Astrocyte (in vitro differentiated cells and primary cell): ENCODE measurements at places on chromosomes 3 and 15.

- DNase-seq = no peak
Measured at GRCh38 chr15:69748576-69749185, 296.1 kb downstream of the RPLP1 start.

- no peak for DNase-seq
Measured at GRCh38 chr3:122365073-122365472, 18.0 kb downstream of the MIX23 start.

DNA sequence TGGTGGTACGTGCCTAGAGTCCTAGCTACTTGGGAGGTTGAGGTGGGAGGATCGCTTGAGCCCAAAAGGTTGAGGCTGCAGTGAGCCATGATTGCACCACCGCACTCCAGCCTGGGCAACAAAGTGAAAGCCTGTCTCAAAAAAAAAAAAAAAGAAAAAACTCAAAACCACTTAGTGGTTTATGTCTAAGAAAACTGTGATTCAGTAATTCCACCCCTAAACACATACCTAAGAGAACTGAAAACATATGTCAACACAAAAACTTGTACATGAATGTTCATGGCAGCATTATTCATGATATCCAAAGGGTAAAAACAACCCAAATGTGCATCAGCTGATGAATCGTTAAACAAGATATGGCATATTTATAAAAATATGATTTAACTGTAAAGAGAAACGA is 14.3 kb downstream of the SPG21 start:
- peak; percentile 25 for DNase-seq

- no peak for DNase-seq
Measured at GRCh38 chr15:58451826-58452225, 20.0 kb downstream of the LIPC start.

- DNase-seq = no peak
Measured at GRCh38 chr3:179828738-179829137, 175.9 kb downstream of the USP13 start.

DNA sequence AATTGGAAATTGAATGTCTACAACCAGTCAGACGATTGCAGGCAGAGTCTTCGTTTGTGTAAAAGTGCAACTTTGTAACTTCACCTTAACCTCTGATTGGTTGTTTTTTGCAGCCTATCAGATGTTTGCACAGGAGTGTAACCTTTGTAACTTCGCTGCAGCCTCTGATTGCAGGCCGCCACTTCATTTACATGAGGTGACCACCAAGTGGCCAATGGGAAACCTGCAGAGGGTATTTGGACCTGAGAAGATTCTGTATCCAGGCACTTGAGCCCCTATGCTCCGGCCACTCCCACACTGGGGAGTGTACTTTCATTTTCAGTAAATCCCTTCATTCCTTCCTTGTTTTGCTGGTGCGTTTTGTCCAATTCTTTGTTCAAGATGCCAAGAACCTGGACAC is 68.1 kb upstream of the PFN2 start:
- DNase-seq = no peak

- DNase-seq = peak; percentile 97
Measured at GRCh38 chr15:39944726-39945125, 10.8 kb downstream of the EIF2AK4 start.

GRCh38 chr3:151468284-151468917 is 7.5 kb upstream of the IGSF10 start:
- peak; percentile 18 for DNase-seq

- peak; percentile 68 for DNase-seq
Measured at GRCh38 chr3:15795651-15796308, 2.0 kb downstream of the ANKRD28 start.

DNA sequence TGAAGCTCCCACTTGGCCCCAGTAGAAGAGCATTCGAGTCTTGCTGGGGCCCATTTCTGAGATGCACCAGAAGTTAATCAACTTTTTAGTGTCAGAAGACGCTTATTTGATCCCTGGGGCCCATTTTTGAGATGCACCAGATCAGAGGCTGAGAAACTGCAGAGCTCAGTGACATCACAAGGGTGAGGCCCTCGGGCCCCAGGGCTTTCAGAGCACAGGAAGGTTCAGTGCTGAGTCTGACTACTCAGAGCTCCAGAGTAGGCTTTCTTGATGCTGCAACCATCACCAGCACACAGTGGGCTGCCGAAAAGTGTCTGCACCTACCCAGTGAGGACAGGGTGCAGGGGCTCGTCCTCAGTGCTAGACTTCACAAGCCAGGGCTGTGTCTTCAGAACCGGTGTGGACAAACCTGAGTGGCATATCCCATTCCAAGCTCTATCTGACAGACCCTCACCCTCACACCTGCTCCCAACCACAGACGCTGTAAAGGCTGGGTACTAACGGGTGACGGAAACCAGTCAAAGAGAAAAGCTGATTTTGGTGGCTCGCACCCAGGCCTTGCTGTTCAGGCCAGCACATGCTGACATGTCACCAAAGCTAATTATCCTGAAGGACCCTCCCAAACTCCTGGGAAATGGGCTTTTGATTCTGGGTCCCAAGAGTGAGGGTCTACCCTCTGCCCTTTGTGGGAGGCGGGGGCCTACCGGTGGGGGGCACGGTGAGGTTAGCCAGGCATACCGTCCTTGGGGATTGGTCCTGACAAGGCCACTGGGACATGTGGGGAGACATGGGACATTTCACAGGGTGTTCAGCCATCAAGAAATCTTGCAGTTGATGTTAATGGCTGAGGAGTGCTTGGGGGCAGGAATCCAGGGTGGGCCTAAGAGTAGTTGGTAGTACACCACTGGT is 83.0 kb downstream of the PDCD6IP start:
- DNase-seq = no peak

DNA sequence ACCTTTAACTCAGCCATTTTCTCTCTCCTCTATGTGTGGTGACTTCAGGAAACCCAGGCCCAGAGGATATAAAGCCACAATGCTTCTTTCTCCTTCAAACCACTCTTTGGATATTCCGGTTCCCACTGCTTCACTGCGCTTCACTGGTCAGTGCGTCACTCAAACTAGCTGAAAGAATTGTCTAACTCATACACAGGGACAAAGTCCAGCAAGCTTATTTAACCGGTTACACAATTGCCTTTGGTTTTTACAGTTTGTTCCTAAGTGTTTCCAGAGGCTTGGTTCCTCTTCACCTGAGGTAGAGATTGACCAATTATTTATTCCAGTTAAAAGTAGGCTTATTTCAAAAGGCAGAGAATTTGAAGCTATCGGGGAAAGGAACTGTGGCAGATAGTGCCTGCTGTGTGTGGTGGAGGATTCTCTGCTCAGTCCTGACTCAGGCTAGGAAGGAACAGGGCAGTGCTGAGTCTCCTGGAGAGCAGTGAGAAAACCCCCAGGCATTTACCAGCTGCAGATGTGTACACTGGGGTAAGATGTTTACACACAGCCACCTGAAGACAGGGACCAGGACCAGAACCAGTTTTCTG is at the start of gene HGD:
Gene HGD, minus strand, starts transcription at position 145 of the 587 bp plus-strand sequence. Its CDS starts 128 bp downstream, at position 17.
- DNase-seq = no peak

DNA sequence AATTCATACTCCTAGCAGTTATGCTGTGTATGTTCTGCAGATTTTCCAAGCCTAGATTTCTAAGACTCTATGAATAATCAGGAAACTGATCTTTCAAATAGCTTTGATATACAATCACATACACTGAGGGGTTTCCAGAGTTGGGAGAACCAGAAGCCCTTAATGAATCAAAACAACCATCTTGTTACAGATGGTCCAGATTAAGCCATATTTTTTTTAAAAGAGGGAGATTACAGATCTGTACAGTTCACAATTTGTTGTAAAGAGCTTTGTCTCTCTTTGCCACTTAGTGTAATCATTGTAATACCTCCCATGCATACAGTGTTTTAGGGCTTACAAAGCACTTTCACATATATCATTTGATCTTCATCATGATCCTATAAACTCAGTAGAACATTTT is 47.7 kb downstream of the CADPS start:
- DNase-seq = no peak

DNA sequence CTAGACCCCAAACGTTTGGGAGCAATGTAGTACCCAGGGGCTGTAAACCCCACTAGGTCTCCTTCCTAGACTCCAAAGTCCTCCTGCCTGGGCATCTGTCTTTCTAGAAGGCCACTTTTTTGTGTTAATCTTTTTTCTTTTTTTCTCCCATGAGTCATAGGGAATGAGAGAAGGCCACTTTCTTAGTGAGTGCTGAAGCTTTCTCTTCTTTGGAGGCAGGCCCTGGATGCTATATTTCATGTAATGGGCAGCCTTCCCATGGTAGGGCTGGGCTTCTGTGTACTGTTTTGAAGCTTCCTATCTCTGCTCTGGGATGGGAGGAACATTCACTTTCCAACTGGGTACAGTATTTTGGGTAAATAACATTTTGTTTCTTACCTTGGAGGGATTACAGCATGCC is 15.2 kb upstream of the RTP2 start:
- DNase-seq = peak; percentile 13

GRCh38 chr15:30928076-30928475 is 24.4 kb downstream of the FAN1 start:
- DNase-seq = no peak

GRCh38 chr3:34881026-34881425 is 758.3 kb upstream of the ARPP21 start:
- peak; percentile 0 for DNase-seq

DNA sequence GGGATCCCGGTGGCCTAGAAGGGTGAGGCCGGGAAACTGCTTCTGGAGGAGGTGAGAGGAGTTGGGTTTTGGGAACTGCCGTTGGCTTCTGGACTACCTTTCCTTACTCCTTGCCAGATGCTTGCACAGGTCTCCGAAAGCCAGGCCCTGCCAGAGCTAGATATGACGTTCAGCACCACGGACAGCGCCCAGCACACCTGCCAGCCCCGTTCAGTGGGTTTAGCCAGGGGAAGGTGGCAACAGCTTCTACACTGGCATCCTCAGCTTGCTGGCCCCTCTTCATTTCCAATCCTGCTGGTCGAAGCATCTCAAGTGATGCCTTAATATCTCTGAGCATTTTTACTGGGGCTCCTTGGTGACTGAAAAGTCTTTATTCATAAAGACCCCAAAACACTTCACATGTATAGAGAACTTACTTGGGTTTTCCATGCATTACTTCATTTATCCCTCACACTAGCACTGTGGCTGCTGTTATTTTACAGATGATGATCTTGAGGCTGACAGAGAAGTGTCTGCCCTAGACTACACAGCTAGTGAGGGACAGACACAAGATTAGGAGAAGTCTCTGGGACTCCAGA is 21.9 kb downstream of the HCN4 start:
- peak; percentile 22 for DNase-seq

- peak; percentile 74 for DNase-seq
Measured at GRCh38 chr3:130748981-130749380, 2.4 kb upstream of the PIK3R4 start.

DNA sequence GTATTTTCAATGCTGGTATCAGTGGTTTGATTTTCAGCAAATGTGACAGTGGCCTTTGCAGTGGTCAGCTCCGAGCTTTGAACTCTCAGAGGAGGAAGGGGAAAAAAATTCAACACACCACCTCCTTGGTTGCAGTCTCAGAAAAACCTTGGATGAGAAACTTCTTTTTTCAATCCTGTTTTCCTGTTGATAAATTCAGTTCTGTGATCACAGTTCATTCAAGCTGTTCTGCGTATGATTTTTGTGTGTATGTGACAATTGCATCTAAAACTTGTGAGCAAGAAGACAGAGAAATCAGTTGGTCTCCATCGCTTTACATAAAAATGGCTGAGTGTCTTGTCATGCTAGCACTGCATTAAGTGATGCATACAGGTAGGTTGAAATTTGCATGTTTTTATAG is 19.2 kb downstream of the ZBTB38 start:
- DNase-seq = no peak

DNA sequence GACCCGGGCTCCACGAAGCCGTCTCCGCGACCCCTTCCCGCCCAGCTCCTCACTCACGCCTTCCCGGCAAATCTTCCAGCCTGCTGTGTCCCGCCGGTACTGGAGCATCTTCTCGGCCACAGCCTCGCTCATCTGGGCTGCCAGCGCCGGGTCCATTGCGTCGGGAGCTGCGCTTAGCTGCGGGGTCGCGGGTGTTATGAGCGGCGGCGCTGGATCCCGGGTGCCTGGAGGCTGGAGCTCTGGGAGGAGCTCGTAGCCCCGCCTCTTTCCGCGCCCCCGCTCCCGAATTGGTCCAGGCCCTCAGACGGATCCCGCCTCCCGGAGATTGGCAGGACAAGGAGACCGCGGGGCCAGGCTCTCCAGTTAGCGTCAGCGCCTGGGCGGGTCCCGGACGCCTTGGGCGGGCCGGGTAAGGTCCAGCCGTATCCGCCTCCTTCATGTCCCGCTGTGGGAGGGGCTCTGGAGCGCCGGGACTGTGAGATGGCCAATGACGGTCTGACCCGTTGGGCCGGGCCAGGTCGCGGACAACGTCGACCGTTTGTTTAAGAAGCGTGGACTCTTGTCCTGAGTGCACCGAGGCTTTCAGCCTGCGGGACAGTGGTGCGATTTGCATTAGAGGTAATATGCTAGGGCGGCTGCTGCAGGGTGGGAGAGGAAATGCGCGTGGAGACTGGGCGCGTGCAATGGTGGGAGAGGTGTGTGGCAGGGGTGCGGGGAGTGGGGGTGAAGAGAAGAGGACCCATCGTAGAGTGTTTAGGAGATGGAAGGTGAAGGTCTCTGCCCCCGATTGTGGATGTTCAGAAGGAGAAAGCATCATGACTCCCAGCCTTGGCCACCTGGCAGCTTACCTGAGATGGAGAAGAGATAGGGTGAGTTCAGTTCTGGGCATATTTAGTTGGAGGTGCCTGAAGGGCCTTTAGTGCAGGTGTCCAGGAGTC is at the start of gene STARD5:
Gene STARD5, minus strand, starts transcription at position 198 of the 938 bp plus-strand sequence. Its CDS starts 42 bp downstream, at position 156.
- DNase-seq = peak; percentile 90

DNA sequence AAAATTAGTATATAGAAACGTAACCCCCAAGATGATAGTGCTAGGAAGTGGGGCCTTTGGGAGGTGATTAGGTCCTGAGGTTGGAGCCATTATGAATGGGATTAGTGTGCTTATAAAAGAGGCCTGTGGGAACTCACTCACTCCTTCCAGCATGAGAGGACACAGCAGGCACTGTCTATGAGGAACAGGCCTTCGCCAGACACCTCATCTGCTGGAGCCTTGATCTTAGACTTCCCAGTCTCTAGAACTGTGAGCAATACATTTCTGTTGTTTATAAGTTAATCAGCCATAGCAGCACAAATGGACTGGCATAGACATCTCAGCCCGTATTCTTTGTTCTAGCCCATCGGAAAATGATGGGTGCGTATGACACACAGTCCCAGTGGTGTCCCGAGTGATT is 152.3 kb downstream of the GABRG3 start:
- DNase-seq = no peak

- DNase-seq = no peak
Measured at GRCh38 chr3:37579181-37579580, 282.5 kb upstream of the CTDSPL start.

DNA sequence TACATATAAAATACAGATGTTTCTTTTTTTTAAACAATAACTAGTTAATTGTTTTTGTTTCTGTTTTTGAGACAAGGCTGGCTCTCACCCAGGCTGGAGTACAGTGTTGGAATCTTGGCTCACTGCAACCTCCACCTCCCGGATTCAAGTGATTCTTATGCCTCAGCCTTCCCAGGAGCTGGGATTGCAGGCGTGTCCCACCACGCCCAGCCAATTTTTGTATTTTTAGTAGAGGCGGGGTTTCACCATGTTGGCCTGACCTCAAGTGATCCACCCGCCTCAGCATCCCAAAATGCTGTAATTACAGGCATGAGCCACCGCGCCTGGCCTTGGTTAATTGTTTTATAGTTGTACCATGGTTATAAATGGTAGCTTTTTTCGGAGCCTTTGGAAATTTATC is 72.3 kb downstream of the PIAS1 start:
- no peak for DNase-seq

GRCh38 chr15:89723031-89723430 is 28.0 kb downstream of the MESP1 start:
- no peak for DNase-seq
